NCI-H748 treated with DMSO at 0.1 percent for 48 hours (cell line): ENCODE measurements at places on chromosomes 16 and 17.
A peak's percentile ranks its signal among the peaks of the same experiment; 100 is the strongest.

DNA sequence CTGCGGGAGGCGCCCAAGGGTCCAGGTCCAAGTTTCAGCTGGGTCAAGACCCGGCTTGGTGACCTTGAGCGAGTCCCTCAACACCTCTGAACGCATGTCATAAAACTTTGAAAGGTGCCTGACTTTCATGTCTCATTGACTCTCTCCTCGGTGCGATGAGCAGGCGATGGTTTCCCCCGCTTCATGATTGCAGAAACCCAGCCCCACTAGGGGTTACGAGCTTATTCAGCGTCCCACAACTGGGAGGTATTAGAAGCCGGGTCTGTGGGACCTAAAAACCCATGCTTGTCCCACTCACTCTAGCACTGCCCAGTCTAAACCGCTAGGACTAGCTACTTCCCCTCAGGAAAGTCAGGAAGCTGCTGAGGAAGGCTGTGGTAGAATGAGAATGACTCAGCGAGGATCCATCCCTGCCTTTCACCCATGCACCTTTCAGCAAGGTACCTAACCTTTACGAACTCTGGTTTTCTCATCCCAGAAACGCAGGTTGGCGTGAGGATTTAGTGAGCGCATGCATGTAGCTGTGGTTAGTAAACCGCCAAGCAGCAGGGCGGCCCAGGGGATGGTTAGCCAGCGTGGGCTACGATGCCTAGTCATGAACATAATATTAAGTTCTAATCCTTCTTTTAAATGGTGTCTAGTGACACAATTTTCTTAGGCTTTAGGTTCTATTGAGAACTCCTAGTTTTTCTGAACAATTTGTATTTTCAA, 26.2 kb upstream of the RFFL start:
- DNase-seq = no peak

DNA sequence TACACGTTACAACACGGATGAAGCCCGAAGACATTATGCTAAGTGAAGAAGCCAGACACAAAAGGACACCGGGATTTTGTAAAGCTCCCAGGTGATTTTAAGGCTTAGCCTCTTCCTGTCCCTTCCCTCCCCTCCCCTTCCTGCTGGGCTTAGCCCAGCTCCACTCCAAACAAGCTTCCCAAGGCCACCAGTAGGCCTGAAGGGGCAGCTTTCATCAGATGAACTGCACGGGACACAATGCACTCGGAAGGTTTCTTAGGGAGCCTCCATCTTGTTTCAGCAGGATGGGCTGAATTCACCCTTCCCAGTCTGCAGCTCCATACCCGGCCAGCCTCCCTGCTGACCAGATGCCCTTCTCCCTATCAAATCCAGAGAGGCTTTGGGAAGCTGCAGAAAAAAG, 10.4 kb downstream of the MEFV start:
- DNase-seq = no peak

DNA sequence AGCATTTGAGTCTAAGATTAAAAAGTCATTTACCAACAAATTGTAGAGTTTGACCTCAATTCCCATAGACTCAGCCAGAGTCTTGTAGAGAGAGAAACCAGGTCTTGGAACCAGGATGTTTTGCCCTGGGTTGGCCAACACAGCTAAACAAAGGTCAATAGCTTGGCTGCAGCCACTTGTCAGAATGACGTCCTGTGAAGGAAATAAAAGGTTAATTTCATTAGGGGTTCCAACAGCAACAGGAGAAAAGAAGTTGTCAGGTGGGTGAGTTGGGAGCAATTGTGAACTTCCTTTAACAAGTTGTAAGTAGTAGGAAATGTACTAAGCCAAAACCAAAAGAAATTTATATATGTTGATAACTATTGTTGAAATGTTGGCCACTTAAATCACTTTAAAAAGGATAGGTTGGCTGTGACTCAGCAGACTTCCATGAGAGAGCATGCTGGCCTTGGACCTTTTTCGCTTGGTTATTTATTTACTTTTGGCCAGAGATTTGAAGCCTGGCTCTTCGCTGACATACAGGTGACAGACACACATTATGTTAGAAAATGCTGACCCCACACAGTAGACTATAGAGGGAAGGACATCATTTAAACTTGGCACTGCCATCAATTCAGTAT, 4.3 kb downstream of the TAT start:
- DNase-seq = no peak

GRCh38 chr17:72667096-72668063, 425.1 kb downstream of the SLC39A11 start:
- DNase-seq = no peak

DNA sequence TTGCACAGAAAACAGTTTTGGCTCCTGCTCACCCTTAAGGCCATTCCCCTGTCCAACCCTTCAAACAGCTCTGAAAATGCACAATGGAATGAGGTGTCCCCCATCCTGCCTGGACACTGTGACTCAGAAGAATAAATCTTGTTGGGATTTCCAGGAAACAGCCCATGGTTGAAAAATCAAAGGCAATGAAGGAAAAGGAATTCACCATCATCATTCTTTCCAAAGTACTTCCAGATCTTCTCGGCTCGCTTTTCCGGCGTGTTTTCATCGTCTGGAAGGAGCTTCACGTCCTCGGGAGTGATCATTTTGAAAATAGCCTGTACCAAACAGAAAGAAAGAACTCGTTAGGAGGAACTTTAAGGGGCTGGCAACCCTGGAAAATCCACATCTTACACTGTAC, 4.3 kb downstream of the RCVRN start:
- DNase-seq = no peak

DNA sequence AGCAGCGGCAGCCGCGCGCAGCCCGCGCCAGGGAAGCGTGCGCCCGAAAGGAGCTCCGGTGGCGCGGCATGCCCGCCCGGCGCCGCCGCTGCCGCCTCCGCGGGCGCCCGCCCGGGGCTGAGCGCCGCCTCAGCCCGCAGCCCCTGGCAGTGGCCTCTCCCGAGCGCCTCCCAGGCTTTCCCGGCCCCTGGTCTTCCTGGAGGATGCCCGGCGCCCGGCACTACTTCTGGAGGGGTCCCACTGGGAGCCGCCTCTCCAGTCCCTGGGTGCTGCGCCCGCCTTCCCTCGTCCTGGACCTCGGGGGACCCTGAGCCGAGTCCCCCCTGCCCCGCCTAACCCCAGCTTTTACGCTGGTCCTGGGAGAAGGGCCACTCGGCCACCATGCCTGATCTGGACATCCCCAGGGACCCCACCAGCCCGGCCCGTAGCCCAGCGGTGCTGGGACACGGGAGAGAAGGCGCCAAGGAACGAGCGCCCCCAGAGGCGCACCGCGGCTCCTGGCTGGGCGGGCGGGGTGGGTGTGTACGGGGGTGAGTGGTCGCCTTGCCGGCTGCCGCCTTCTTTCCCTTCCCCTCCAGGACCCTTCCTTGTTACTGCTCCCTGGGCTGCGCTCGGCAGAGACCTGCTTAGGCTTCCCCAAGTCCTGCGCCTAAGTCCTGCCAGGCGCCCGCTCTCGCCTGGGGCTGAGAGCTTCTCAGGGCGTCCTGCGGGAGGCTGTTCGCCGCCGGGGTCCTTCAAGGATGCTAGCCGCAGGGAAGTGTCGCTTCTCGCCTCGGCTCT, 704 bp downstream of the ASIC2 start:
- no peak for DNase-seq

GRCh38 chr17:46986366-46986765, 7.3 kb upstream of the RPRML start:
- DNase-seq = no peak

GRCh38 chr16:50644729-50645128, 36.4 kb downstream of the SNX20 start:
- no peak for DNase-seq

DNA sequence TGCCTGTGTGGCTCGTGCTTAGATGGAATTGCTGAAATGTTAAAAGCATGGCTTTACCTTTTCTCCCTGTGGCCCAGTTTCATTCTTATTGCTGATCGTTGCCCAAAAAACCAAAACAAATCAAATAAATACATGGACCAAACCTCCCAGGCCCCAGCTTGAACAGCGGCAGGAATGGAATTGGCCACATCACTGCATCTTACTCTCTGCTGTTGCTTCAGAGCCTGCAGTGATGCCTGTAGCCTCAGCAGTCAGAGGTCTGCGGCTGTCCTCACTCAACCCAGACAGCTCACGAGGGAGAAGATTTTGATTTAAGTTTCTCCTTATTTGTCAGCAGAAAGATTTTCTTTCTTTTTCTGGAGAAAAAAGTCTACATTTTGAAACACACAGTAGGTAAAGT, 91.5 kb downstream of the NPIPB11 start:
- DNase-seq = no peak

DNA sequence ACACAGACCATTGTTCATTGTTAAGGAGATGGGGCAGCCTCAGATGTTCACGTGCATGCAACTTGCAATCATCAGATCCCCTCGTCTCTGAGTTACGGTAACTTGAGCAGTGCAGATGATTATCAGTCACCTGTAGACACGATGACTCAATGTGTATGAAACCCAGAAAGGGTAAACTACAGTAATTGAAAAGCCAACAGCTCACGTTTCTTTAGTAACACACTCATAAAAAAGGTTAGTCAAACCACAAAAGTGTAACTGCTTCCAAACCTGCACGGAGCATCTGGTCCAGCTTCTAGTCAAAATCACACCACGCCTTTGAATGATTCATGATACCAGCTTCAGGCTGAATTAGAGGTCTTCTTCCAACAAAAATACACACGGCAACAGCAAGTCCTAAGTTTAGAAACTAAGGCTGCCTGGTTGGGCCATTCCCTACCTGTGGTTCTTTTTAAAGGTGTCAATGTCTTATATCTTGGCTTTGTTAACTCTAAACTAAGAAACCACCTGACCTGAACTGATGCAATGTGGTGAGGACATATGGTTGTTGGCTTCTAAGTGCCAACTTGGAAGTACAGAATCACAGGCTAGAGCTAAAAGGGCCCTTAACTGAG, 32.3 kb downstream of the GRB7 start:
- peak; percentile 45 for DNase-seq

DNA sequence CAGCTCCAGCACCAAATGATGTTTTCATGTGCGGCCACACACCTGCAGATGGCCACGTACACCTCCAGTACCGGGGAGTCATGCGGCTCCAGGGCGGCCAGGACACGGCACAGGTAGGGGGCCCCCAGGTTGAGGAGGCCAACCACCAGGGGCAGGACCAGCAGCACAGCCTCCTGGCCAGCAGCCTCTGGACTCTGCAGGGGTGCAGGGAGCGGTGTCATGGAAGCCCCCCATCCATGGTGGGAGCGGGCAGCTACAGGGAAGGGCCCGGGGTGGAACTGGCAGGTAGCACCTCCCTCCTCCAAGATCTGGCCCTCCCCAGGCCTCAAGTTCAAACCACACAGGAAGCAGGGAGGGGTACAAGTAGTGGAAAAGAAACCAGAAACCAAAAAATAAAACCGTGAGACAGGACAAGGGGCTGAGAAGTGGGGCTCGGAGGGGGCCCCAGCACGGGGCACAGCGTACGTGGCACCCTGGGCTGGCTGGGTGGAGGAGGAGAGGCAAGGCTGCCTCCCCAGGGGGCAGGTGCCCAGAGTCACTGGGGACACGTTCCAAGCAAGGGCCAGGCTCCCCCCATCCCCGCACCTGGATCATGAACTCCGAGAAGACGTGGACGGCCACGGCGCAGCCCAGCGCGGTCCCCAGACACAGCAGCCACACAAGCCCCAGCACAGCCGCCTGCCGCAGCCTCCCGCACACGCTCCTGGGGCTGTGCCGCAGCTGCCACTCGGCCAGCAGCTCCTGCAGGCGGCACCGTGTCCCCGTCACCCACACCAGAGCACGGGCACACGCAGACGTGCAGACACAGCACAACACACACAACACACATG, 7.4 kb downstream of the TMC6 start:
- DNase-seq = no peak

- DNase-seq = no peak
Measured at GRCh38 chr16:72404299-72404698, 232.3 kb upstream of the PMFBP1 start.

DNA sequence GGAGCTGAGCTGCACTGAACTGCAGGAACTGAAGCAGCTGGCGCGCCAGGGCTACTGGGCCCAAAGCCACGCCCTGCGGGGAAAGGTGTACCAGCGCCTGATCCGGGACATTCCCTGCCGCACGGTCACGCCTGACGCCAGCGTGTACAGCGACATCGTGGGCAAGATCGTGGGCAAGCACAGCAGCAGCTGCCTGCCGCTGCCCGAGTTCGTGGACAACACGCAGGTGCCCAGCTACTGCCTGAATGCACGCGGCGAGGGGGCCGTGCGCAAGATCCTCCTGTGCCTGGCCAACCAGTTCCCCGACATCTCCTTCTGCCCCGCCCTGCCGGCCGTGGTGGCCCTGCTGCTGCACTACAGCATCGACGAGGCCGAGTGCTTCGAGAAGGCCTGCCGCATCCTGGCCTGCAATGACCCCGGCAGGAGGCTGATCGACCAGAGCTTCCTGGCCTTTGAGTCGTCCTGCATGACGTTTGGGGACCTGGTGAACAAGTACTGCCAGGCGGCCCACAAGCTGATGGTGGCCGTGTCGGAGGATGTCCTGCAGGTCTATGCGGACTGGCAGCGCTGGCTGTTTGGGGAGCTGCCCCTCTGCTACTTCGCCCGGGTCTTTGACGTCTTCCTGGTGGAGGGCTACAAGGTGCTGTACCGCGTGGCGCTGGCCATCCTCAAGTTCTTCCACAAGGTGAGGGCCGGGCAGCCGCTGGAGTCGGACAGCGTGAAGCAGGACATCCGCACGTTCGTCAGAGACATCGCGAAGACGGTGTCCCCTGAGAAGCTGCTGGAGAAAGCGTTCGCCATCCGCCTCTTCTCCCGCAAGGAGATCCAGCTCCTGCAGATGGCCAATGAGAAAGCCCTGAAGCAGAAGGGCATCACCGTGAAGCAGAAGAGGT, 17.3 kb upstream of the ATP6V0C start:
- DNase-seq = no peak

- no peak for DNase-seq
Measured at GRCh38 chr17:77444984-77445759, 304.4 kb downstream of the SEC14L1 start.

DNA sequence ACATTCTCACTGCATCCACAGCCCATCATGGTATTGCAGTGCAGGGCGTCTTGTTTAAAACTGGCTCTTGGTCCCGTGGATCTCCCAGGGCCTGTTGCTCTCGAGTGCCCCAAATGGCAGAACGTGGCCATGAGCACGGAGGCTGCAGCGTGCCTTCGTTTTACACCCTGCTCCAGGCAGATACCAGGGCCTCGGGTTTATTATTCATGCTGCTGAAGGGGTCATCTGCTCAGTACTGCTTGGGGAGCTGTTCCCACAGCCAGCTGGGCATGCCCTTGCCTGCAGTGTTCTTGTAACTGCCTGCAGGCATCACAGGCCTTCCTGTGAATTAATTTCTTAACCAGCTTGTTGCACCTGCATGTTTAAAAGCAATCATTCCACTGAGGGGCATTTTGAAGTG, 129.7 kb upstream of the CHMP6 start:
- no peak for DNase-seq

GRCh38 chr16:75043175-75043895, 44.5 kb downstream of the ZNRF1 start:
- DNase-seq = no peak

- DNase-seq = no peak
Measured at GRCh38 chr16:84119368-84119767, 2.6 kb upstream of the MBTPS1 start.
